ENCODE measurements at places on chromosomes 13 and 19.

DNA sequence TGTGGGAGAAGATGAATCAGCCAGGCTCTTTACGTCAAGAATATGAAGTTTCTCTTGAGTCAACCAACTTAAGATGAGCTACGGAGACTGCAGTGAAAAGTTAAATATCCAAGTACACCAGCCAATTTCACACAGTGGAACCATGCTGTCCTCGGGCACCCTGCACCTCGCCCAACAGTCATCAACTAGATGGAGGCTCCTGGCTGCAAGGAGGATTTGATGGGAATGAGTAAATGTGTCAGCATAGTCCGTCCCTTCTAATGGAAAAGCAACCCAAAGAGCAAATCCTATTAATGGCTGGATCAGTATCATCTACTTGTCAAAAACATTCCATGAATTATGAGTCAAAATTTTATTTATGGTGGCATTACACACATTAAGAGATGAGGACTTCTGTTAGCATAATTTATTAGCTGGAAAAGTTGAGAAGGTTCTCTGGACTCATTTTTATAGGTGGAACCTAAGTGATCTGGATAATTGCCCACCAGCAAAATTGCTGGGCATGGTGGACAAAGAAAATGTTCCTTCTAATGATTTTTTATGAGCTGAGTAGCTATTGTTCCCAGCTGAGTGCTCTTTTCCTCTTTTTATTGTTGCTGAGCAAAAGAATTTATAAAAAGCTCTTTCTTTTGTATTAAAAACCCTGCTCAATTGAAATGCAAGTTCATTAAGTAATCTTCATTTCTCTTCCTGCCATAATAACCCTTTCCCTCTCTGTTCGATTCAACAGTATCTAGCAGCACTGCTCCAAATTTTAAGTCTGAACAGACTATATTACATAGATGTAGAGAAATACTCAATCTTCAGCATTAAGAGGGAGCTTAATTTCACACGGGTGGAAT is 88.4 kb downstream of the DNAJC15 start:
- DNase-seq: no peak

DNA sequence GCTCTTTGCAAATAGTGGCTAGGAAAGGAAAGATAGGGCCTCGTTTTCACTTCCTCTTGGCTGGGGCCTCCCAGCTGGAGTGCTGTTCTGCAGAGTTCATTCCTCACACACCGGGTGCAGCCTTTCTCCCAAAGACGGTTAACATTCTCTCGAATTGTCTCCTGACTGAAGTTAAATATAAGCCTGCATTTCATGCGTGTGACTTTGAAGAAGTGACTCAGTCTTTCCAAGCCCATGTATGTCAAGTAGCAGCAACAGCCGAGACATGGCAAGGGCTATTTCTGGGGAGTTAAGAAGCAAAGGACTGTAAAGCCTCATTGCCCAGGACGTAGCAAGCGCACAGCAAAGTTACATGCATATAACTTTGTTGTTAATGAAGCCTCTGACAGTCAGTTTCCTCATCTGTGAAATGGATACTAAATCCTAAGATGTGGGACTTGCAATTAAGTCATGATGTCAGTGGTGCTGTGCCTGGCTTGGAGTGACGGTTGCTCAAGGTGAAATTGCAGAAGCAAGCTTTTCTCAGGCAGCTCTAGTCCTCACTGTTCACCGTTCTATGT is 502.4 kb downstream of the MYO16 start:
- DNase-seq: no peak

GRCh38 chr19:6660930-6661329 is 9.0 kb downstream of the TNFSF14 start:
- no peak for DNase-seq

GRCh38 chr13:102376318-102376717 is 25.5 kb downstream of the FGF14 start:
- DNase-seq: no peak

DNA sequence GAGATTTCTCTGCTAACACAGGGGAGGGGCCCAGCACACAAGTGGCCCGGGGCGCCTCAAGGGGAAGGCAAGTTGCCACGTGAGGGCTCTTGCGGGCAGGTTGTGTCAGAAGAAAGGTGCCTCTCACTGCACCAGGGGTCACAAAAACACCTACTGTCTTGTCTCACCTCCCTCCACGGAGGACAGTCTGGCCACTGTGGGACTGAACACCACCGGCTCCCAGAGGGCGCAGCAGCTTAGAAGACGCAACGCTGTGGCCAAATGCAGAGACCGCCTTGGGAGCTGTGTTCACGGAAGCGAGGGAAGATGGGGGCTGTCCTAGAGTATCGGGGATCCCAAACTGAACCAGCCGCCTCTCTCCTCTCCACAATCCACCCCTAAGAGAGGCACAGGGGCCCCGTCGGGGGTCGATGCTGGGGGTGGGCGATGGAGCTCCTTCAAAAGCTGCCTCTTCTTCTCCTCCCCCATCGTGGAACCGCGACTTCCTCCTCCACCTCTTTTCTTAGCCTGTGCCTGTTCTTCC is 177.5 kb downstream of the FOXO1 start:
- no peak for DNase-seq

Data from DMS153 (cell line).